ENCODE measurements at places on chromosomes 4 and X.

DNA sequence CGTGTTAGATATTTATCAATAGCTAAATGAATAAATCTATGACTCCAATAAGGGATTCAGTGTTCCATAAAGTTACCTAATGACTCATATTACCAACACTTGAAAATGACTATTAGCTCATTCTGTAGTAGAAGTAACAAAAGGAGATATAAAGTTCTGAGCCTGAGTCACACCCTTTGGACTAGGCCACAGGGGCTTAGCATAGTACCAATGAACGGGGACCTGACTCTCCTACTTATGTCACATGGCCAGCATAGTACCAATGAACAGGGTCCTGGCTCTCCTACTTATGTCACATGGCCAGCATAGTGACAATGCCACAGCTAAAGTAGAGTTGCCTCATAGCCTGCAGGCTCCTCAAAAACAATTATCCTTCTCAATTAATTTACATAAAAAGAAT lies 43.7 kb downstream of the MAGEB16 start:
- no peak for DNase-seq

- no peak for DNase-seq
Measured at GRCh38 chr4:128130621-128131020, 69.5 kb downstream of the LARP1B start.

GRCh38 chrX:71378732-71379131 lies 12.6 kb downstream of the TAF1 start:
- DNase-seq = no peak

DNA sequence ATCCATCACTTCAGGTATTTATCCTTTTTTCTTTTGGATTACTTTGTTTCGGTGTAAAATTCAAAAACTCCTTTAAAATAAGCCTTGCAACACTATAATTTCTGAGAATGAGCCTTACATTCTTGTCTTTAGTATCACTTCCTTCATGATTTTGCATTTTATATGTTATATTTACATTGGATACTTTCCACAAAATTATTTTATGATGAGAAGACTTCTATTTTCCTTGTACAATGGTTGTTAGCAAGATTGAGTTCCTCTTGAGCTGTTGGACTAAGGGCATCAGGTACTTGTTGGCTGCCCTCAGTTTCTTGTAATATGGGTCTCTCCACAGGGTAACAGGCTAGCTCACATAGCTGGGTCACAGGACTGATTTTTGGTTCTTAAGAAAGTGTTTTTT lies 22.7 kb upstream of the HPGDS start:
- DNase-seq = no peak

GRCh38 chrX:39492497-39493162 lies 605.1 kb downstream of the BCOR start:
- DNase-seq = no peak

GRCh38 chr4:84804136-84804535 lies 162.4 kb downstream of the WDFY3 start:
- no peak for DNase-seq

GRCh38 chrX:2568125-2568524 lies 67.3 kb upstream of the DHRSX start:
- no peak for DNase-seq

GRCh38 chr4:101961144-101961543 lies 170.6 kb downstream of the BANK1 start:
- no peak for DNase-seq

DNA sequence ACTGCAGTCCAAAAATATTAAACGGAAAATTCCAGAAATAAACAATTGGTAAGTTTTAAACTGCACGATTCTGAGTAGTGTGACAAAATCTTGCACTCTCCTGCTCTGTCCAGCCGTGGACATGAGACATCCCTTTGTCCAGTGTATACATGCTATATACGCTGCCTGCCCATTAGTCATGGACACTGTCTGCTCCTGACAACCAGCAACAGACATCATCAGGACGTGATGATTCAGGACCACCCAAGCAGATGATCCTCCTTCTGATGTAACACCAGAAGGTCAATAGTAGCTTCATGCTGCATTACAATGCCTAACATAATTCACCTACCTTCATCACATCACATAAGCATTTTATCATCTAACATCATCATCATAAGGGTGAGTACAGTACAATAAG lies 36.3 kb downstream of the ATRX start:
- DNase-seq = no peak

GRCh38 chrX:23729214-23729613 lies 13.9 kb downstream of the ACOT9 start:
- DNase-seq = no peak

- DNase-seq = no peak
Measured at GRCh38 chrX:155632431-155633100, 19.8 kb upstream of the TMLHE start.

GRCh38 chrX:53122013-53122412 lies 28.1 kb downstream of the KANTR start:
- DNase-seq = no peak

DNA sequence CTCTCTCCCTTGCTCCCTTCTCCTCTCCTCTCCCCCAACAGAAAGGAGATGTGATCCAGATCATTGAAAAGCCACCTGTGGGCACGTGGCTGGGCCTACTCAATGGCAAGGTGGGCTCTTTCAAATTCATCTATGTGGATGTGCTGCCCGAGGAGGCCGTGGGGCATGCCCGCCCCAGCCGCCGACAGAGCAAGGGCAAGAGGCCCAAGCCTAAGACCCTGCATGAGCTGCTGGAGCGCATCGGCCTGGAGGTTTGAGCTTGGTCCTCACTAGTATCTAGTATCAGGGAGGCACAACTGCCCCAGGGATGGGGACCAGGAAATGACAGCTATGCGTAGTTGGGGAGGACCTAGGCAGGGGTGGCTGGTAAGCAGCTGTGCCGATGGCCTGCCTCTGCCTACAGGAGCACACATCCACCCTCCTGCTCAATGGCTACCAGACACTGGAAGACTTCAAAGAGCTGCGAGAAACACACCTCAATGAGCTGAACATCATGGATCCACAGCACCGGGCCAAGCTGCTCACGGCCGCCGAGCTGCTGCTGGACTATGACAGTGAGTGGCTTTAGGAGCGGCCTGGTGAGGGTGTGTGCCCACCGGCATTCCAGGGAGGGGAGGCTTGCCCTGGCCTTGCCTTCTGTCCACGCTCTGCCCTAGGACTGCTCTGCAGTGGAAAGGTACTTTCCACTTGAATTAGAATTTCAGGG lies 13.0 kb downstream of the SASH3 start:
- no peak for DNase-seq
